ENCODE measurements at places on chromosomes 2 and 18.

GRCh38 chr18:8868779-8869415 lies 163.5 kb downstream of the MTCL1 start:
- no peak for DNase-seq

DNA sequence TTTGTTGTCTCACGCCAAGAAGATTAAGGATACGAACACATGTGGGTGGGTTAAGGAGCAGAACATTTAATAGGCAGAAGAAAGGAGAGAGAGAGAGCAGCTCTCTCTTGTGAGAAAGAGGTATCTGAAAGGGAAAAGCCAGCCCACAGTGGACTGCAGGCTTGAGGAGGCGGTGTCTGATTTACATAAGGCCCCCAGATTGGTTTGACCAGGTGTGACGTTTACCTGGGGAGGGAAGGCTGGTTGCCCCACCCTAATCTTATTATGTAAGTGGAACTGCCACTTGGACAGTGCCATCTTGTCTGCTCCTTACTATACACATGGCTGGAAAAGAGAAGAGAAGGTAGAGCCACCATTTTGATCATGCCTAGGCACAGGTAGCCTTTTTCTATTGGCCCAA lies 189.2 kb downstream of the NCK2 start:
- no peak for DNase-seq

GRCh38 chr2:106782681-106783080 lies 103.3 kb downstream of the ST6GAL2 start:
- no peak for DNase-seq

DNA sequence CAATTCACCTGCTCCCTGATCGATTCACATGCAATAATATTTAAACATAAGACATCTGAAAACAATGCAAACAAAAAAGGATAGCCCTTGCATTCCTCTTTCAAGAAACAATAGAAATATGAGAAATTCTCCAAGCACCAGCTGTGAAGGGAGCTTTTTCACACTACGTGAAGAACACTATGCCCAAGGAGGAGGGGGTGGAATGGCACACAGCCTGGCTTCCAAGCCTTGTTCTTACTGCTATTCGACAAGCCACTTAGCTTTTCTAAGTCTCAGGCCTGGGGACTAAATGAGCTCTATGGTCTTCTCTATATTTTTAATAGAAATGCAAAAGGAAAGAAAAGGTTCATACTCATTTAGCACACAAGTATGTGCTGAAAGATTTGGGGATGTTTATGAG lies 92.2 kb upstream of the CHRNA1 start:
- DNase-seq, result no peak

DNA sequence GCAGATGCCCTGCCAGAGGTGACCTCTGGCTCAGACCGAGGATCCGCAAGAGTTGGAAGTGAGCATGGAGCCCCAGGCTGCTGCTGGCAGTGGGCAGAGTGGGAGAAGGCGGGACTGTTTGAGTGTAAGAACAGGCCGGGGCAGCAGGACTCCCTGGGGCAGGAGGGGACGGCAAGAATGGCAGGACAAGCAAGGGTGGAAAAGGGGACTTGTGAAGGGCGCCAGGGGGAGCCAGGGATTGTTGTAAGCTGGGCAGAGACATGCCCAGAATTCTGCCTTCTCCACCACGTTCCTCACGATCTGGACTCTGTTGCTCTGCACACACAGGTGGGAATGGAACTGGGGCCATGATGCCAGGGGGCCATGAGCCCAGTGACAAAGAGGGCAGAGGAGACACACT lies 72.3 kb upstream of the TMEM200C start:
- DNase-seq, result no peak

GRCh38 chr18:40109252-40110049 lies 1845.6 kb upstream of the PIK3C3 start:
- no peak for DNase-seq

DNA sequence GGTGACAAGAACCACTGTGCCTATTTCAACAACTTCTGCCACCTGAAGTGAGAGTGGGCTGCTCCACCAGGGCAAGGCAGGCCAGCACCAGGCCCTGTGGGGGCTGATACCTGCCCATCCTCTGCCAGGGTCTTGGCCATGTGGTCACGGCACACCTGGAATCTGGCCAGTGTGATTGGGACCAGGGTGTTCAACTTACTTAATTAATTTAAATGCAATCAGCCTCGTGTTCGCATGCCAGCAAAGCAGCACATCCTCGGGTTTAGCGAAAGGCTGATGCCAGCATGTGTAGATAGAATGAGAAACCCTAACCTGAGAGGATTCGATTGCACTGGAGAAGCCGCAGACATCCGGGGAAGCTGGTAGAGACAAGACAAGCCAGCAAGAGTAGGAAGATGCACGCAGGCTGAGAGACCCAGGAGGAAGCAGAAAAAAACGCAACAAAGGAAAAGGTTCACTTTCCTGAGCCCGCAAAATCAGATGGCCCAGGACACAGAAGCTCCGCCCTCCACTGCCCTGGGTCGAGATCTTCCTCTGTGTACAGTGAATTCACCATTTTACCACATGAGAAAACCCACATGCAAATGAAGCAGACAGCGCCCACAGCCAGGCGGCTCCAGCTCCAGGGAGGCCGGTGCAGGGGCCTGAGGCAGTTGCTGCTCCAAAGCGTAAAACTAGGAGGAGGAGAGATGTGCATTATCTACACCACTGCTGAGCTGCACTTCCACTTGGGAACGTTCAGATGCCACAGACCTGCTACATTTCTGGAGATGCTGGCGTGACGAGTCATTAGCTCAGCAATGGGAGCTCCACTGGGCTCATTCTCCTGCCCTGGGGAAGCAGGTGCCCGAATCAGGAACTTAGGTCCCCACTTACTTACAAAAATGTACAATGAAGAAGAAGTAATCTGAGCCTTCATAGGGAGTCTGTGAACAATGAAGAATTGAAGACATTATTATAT lies 92.1 kb downstream of the TMEM18 start:
- no peak for DNase-seq

DNA sequence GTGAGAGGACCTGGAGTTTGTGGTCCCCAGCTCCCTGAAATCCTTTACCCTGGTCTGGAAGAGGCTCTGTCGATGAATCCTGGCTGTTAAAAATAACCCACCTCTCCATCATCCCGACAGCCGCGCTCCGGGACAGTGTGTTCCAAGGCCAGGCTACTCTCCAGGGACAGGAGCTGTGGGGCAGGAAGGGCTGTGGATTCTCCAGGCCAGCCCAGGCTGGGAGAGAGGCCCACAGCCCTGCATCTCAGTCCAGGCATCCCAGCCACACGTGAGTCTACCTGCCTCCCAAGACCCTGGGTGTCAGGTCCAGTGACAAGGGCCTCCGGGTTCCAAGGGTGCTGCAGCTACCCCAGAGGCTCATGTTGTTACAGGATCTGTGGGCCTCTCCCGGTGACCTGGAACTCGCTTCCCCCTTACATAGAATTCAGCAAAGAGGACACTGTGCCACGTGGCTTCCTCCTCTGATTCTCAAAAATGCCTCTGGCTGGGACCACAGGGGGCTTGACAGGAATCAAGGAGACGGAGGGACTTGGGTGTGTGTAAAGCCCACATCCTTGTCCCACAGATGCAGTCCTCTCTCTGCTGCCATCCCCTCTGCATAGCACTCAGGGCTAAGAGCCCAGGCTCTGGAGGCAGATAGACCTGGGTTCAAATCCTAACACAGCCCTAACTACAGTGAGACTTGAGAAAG lies 17.3 kb downstream of the ADRA2B start:
- peak; percentile 23 for DNase-seq

- peak; percentile 88 for DNase-seq
Measured at GRCh38 chr2:46299365-46300263, 2.4 kb downstream of the EPAS1 start.

DNA sequence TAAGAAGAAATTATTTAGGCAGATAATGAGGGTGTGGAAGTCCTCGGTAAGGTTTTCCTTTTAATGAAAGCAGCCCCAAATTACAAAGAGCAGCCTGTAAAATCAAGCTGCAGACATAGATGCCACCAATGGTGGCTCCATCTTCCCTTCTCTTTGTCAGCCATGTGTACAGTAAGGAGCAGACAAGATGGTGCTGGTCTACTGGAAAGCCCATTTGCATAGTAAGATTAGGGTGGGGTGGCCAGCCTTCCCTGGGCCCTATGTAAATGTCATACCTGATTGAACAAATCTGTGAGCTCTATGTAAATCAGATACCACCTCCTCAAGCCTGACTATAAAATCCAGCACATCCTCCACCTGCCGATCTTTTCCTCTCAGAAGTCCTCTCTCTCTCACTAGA lies 154.4 kb upstream of the SERTAD2 start:
- no peak for DNase-seq

GRCh38 chr2:174158003-174158402 lies 90.3 kb downstream of the OLA1 start:
- no peak for DNase-seq

DNA sequence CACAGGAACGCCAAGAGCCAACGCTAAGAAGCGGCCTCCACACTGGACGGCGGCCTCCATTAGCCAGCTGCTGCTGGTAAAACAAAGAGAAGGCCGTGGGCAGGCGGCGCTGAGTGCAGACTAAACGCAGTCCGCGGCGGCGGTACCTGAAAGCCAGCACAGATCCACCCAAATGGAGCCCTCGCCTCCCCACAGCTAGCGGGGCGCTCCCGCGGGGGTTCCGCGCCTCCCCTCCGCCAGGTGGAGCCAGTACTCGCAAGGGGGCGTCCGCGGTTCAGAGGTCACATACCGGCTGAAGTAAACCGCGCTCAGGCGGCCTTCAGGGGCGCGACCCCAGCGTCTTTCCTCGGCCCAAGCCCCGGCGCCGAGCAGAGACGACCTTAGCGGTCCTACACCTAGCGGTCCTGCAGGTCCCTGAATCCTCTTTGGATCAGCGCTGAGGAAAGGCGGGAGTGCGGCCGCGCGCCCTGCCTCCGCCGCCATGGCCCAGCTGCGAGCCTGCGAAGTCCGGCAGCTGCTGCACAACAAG lies 293.1 kb upstream of the ERBB4 start:
- peak; percentile 59 for DNase-seq

- DNase-seq, result no peak
Measured at GRCh38 chr2:102069311-102069974, 73.1 kb upstream of the IL1R1 start.

DNA sequence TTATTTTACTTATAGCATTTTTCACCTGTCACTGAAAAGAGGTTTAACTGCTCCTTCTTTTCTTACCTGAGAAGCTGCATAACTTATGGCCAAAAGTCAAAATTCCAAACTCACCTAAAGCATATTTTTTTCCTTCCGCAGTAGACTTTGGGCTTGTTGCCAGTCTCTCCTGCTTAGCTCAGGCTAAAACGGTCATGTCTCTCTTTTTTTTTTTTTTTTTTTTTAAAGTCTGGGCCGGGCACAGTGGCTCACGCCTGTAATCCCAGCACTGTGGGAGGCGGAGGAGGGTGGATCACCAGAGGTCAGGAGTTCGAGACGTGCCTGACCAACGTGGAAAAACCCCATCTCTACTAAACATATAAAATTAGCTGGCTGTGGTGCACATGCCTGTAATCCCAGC lies 113.5 kb downstream of the RTN4 start:
- DNase-seq, result no peak

GRCh38 chr2:60317844-60318243 lies 235.6 kb downstream of the BCL11A start:
- no peak for DNase-seq

GRCh38 chr2:144583381-144583729 lies 63.4 kb upstream of the ZEB2 start:
- DNase-seq, result no peak

DNA sequence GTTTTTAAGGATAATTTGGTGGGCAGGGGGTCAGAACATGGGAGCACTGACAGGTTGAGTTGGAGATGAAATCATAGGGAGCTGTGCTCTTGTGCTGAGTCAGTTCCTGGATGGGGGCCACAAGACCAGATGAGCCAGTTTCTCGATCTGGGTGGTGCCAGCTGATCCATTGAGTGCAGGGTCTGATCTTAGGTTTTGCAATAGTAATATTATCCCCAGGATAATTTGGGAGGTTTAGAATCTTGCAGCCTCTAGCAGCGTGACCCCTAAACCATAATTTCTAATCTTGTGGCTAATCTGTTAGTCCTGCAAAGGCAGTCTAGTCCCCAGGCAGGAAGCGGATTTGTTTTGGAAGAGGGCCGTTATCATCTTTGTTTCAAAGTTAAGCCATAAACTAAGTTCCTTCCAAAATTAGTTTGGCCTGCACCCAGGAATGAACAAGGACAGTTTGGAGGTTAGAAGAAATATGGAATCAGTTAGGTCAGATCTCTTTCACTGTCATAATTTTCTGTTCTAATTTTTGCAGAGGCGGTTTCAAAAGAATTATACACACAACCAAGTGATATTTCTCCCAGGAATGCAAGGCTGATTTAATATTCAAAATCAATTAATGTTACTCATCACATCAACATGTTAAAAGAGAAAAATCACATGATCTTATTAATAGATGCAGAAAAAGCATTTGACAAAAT lies 23.0 kb downstream of the DBI start:
- DNase-seq, result no peak

Data from tibial artery (tissue), 4 donors.